ENCODE measurements at places on chromosomes 6 and 20. TPM values are rescaled to one million over a fixed set of nuclear protein-coding genes. Genes with fewer than 3 reads are reported as not detected.

DNA sequence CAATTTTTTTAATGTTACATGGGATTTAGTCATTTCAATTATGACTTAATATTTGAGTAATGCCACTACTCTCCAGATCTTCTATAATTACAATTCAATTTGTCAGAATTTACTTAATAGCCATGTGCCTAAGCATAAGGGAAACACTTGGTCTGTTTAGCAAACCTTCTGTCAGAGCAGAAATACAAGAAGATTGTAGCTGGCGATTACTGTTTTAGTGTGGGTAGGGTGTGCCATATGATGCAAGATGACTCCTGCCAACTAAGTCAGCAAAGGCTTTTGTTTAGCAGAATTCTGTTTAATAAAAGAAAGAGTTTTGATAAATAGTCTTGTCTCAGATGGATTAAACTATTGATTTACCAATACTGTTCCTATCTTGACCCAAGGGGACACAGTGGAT is 455.4 kb downstream of the RNF144B start:
- H3K27me3 ChIP-seq = no peaks in the 10 kb centered on the region
- H3K4me1 ChIP-seq = no peaks in the 10 kb centered on the region
- H3K4me3 ChIP-seq = no peak overlapping the region
- no peak for DNase-seq
- no peak overlapping the region for H3K27ac ChIP-seq
- no peaks in the 10 kb centered on the region for H3K36me3 ChIP-seq

GRCh38 chr6:165820407-165820806 is 157.4 kb upstream of the PDE10A start:
- no peaks in the 10 kb centered on the region for H3K4me1 ChIP-seq
- no peak for DNase-seq
- no peak overlapping the region for H3K4me3 ChIP-seq

DNA sequence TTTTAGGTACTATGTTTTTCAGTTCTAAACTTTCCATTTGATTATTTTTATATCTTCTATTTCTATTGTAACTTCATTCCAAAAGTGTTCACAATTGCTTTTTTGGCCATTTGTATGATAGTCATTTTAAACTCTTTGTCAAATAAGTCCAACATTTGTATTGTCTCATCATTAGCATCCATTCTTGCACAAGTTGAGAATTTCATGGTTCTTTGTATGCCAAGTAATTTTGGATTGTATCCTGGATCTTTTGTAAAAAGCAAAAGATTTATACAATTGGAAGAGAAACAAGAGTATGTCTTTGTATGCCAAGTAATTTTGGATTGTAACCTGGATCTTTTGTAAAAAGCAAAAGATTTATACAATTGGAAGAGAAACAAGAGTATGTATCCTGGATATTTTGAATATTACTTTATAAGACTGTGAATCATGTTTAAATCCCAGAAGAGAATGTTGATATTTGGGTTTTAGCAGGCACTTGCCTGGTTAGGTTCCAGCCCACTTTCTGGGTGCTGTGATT is 36.9 kb upstream of the NT5E start:
- peaks cover 3% of the 10 kb centered on the region for H3K4me1 ChIP-seq
- H3K36me3 ChIP-seq = no peaks in the 10 kb centered on the region
- no peak for DNase-seq
- no peak overlapping the region for H3K27ac ChIP-seq

DNA sequence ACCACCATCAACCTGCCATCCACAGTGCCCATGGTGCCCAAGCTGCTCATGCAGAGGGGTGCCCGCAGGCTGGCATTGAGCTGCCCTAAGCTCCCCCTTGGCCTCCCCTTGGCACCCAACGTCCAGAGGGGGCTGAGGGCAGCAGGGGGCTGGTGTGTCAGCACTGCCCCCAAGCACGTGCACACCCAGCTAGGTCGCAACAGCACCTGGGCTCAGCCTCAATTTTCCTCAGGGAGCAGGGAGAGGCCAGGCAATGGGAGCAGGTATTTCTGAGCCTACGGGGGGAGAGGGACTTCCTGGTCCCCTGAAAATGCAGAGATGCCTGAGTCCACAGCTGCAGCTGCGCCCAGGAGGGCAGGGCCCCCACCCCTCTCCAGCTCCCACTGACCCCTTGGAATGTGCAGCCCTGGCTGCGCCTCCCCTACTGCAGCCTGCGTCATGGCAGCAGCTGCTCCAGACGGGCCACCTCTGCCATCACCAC is 204.2 kb downstream of the ANKRD60 start:
- H3K4me3 ChIP-seq = no peak overlapping the region
- no peaks in the 10 kb centered on the region for H3K27me3 ChIP-seq
- no peaks in the 10 kb centered on the region for H3K36me3 ChIP-seq
- no peak for DNase-seq

LRP11 gene
- polyA plus RNA-seq = 45.2 TPM

TGM2 gene
- polyA plus RNA-seq = 19.8 TPM

All from ovary (tissue), 10 donors.